ENCODE measurements at places on chromosomes 6 and 20. TPM values are rescaled to one million over a fixed set of nuclear protein-coding genes. Genes with fewer than 3 reads are reported as not detected.

GRCh38 chr6:46203391-46204177 is 32.8 kb upstream of the ENPP5 start:
- H3K27ac ChIP-seq, result no peak overlapping the region
- H3K4me1 ChIP-seq, result no peaks in the 10 kb centered on the region
- DNase-seq, result no peak
- no peaks in the 10 kb centered on the region for H3K36me3 ChIP-seq
- H3K27me3 ChIP-seq, result no peaks in the 10 kb centered on the region

DNA sequence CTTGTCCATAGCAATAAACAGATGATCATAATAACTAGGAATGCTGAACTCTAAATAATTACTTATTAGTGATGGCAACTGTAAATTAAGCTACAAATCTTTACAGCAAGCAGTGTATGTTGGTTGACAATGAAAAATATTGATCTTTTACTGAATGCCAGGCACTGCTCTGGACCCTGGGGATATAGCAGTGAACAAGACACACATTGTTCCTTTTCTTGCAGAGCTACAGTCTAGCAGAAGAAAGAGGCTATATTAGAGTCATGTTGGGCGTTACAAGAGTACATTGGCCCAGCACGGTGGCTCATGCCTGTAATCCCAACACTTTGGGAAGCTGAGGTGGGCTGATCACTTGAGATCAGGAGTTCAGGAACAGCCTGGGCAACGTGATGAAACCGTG is 11.5 kb downstream of the PXT1 start:
- no peaks in the 10 kb centered on the region for H3K36me3 ChIP-seq
- DNase-seq, result no peak
- no peak overlapping the region for H3K27ac ChIP-seq

RBPJL gene
- not detected for total RNA-seq

- no peak for DNase-seq
- H3K4me3 ChIP-seq, result no peak overlapping the region
- no peak overlapping the region for H3K27ac ChIP-seq
Observed at GRCh38 chr6:137277971-137278637, 58.9 kb upstream of the IFNGR1 start.

DNA sequence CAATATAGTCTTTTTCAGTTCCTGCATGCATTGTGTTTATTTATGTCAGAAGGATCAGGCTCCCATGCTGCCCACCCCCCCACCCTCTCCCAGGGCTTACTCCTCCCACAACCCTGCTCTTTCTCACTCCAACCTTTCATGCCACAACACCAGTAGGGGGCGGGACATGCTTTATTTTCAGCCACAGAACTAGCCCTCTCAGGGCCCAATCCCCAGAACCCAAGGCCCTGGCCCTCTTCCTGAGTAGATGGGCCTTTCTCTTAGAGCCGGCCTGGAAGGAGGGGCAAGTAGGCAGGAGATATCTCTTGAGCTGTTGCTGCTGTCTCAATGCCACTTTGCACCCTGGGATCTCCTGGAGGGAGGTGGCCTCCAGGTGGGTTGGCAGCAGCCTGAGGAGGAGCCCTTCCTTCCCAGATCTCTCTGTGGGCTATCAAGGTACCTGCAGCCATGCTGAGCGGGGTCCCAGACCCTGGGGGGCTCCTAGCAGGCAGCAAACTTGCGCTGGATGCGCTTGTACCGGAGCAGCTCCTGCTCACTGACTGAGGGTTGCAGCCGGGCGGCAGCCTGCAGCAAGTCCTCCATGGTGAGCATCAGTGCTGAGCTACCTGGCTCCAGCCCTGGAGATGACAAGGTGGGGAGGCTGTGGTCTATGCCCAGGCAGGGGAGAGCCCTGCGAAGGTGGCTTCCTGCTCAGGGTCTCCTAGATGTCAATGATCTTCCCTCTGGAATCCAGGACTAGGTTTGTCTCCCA is 3.5 kb downstream of the GNMT start:
- peak; percentile 56 for DNase-seq
- H3K36me3 ChIP-seq, result no peaks in the 10 kb centered on the region

DNA sequence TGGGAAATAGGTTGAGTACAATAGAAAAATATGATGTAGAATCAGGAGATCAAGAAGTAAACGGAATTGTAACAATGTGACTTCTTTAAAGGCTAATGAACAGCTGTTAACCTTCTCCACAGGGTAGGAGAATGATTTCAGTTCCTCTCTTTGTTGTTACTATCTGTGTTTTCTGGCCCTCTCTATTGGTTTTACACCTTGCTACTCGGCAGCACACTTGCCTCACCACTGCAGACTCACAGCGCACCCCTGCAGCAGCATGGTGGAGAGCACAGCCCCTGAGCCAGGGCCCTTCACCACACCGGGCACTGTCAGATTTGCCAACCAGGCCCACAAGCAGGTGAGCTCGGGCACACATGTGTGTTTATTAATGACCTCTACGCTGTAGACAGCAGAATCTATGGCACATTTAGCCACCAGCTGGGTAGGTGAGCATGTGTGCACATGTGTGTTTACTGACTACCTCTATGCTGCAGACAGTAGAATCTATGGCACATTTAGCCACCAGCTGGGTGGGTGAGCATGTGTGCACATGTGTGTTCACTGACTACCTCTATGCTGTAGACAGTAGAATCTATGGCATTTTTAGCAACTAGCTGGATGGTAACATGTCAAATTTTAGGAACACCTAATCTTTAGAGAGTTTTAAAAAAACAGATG is 16.8 kb downstream of the SFT2D1 start:
- no peaks in the 10 kb centered on the region for H3K27me3 ChIP-seq
- peaks cover 5% of the 10 kb centered on the region for H3K4me1 ChIP-seq
- H3K4me3 ChIP-seq, result no peak overlapping the region
- peaks cover 97% of the 10 kb centered on the region for H3K36me3 ChIP-seq

Measured in spleen (tissue), 13 donors.